ENCODE measurements at places on chromosomes 1 and 21. TPM values are rescaled to one million over a fixed set of nuclear protein-coding genes. Genes with fewer than 3 reads are reported as not detected.

Gene MYOCOS
- 0.12 TPM for total RNA-seq

Gene NOTCH2
- total RNA-seq = 229 TPM

DNA sequence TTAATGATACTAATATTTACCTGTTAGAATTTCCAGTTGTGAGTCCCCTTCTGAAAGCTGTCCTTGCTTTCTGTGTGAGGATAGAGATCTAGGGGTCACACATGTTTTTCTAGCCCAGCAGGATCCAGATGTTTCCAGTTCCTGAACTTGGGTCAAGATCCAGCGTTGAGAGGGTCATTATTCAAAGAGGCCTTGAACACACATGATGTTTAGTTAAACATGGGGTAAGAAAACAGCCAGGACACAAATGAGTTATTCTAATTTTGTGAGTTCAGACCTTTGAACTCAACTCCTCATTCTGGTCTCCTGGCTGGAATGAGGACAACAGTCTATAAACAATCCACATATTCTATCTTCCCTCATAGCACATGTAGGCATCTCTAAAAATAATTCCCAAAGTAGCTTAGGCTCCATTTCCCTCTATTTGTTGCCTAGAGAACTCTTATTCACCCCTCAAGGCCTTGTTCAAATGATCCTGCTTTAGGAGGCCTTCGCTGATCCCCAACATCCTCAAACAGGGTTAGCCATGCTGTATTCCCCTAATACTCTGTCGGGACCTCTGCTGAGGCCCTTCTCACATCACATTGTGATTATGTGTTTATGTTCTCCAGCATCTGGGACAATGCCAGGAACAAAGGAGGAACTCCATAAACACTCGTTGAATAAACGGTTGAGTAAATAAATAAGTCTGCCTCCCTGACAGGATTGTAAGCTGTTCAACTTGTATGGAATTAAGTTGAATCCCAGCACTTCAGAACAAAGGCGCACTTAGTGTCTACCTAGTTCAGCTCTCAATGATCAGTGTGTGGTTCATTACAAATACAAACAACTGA is 15.0 kb upstream of the KCNN3 start:
- no peaks in the 10 kb centered on the region for H3K4me1 ChIP-seq
- H3K27ac ChIP-seq = no peak overlapping the region
- peaks cover 24% of the 10 kb centered on the region for H3K27me3 ChIP-seq

- H3K27ac ChIP-seq = no peak overlapping the region
- H3K27me3 ChIP-seq = no peaks in the 10 kb centered on the region
- H3K36me3 ChIP-seq = no peaks in the 10 kb centered on the region
- DNase-seq = no peak
These were observed 192.2 kb downstream of the DYRK1A start for GRCh38 chr21:37558676-37559211.

DNA sequence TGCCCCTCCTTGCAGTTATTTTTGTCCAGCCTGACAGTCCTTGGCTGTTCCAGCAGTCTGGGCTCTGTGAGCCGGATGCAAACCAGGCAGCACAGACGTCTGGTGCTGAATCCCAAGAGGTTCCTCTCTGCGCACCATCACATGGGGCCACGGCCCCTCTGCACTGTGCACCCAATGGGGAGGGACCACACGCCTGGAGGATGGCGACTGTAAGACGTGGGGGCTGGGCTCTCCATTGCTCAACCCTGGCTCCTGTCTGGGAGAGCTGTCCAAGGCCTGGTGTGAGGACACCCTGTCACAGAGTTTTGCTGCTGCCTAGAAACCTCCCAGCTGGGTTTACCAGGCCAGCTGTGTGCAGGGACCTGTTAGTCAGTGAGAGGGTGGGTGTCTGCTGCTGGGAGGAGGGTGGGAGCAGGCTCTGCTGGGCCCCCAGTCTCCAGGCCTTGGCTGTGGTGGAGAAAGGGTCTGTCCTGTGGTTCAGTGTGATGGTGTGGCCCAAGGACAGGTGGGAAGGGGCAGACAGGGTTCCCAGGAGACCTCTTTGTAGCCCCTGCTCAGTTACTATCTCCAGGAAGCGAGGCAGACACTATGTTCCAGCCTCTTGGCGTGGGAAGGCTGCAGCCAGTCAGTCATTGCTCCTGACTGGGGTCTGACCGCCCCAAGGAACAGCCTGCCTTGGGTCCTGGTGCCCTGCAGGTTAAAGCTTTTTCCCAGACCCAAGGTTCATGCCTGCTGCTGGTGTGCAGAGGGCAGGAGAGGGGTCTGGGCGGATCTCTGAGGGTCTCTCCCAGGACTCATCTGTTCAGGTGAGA is 13.8 kb downstream of the HEYL start:
- peaks cover 57% of the 10 kb centered on the region for H3K4me1 ChIP-seq
- DNase-seq = no peak
- no peaks in the 10 kb centered on the region for H3K27me3 ChIP-seq
- peak overlapping the region; percentile 95 for H3K27ac ChIP-seq
- peaks cover 33% of the 10 kb centered on the region for H3K36me3 ChIP-seq

GRCh38 chr1:200784576-200784975 is 45.9 kb downstream of the CAMSAP2 start:
- H3K4me3 ChIP-seq = no peak overlapping the region
- peaks cover 45% of the 10 kb centered on the region for H3K4me1 ChIP-seq
- no peak for DNase-seq
- H3K27me3 ChIP-seq = no peaks in the 10 kb centered on the region
- H3K27ac ChIP-seq = no peak overlapping the region
- peaks cover 12% of the 10 kb centered on the region for H3K36me3 ChIP-seq

GRCh38 chr1:30668546-30669327 is 54.6 kb downstream of the MATN1 start:
- H3K36me3 ChIP-seq = peaks cover 2% of the 10 kb centered on the region
- peak; percentile 52 for DNase-seq
- no peak overlapping the region for H3K4me3 ChIP-seq
- no peak overlapping the region for H3K27ac ChIP-seq
- H3K27me3 ChIP-seq = peaks cover 11% of the 10 kb centered on the region

GRCh38 chr1:16905868-16906702 is 10.3 kb downstream of the RNU1-2 start:
- no peaks in the 10 kb centered on the region for H3K36me3 ChIP-seq
- H3K27ac ChIP-seq = no peak overlapping the region
- peaks cover 3% of the 10 kb centered on the region for H3K4me1 ChIP-seq
- DNase-seq = no peak
- no peak overlapping the region for H3K4me3 ChIP-seq

DNA sequence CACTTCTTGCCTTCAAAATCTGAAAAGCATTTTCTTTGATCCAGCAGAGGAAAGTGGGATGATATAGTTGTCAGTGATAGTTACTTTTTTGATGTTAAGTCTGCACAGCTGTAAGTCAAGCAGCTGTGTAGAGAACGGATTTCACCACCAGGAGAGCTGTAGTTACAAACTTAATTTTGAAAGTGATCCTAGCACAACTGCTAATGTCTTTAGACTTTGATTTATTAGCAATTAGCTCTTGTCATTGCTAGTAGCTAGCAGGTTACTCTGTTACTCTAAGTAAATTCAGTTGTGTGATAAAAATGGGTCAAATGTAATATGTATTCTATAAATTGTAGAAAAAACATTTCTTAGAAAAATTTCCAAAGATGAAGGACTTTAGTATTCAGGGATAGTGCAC is 46.0 kb downstream of the ALG6 start:
- H3K36me3 ChIP-seq = no peaks in the 10 kb centered on the region
- H3K4me1 ChIP-seq = peaks cover 17% of the 10 kb centered on the region
- H3K27me3 ChIP-seq = no peaks in the 10 kb centered on the region
- H3K27ac ChIP-seq = no peak overlapping the region

DNA sequence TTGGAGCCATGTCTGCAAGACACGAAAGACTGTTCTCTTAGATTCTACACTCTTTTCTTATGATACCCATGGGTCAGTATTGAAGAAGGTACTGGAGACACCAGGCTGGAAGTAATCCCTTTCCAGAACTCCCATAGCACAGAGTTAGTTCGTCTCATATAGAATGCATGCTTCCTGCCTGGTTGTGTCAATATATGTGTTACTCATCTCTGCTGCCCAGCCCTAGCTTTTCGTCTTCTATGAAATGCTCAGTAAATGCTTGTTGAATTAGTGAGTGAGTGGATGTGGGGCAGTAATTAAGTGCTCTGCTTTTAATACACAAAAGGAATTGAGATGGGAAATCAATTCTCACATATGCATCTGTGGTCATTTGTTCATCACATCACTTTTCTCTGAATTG is 32.1 kb downstream of the ADCY10 start:
- no peak overlapping the region for H3K27ac ChIP-seq
- peaks cover 4% of the 10 kb centered on the region for H3K4me1 ChIP-seq
- no peaks in the 10 kb centered on the region for H3K27me3 ChIP-seq
- no peaks in the 10 kb centered on the region for H3K36me3 ChIP-seq
- no peak for DNase-seq

DNA sequence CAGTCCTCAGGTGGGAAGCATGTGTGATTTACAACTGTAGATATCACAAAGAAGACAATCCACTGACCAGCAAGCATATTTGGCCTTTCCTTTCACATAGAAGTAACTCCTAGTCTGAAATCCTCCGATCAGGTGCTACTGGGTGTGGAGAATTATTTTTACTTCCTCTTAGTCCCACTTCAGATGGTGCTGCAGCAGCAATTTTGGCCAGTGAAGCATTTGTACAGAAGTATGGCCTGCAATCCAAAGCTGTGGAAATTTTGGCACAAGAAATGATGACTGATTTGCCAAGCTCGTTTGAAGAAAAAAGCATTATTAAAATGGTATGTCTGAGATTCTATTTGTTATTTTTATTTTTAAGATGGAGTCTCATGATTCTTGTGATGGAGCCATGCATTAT is 51.0 kb downstream of the SCP2 start:
- no peak overlapping the region for H3K27ac ChIP-seq
- H3K4me3 ChIP-seq = no peak overlapping the region
- DNase-seq = no peak
- no peaks in the 10 kb centered on the region for H3K4me1 ChIP-seq

Gene CCDC190
- total RNA-seq = 1.5 TPM

DNA sequence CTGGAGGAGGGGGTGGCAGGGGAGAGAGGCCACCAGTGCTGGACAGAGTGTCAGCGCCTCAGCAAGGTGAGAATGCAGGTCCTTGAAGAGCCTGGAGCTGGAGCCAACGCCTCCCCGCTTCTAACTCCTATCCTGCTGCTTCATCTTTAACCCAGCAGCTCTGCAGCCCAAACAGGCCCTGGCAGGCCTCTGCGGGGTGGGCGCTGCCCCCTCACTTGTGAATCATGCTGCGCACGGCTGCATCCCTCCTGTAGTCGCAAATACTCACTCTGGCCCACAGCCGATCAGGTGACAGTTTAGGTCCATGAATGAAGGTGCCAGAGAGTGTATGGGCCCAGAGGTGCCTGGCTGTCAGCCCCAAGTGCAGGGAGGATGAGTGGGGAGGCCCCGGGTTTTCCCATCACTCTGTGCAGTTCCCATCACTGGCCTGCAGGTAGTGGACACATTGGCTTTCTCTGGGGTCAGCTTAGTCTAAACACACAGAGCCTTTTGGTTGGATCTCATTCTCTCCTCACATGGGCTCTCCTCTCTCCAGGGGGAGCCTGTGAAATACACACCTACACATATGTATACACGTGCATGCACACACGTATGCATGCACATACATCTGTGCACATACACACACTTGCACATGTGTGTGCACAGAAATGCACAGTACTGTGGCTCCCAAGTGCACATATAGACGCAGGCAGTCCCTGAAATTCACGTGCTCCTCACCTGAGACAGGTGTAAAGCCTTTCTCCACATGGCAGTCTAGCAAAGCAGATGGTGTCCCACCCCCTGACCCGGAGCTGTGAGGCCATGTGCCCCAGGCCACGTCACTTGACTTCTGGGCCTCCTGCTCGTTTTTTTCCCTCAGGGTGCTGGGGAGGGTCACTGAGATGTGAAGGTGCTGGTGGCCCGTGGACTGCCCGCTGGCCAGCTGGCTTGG is 52.0 kb downstream of the TRIM11 start:
- H3K36me3 ChIP-seq = peaks cover 3% of the 10 kb centered on the region
- H3K27me3 ChIP-seq = no peaks in the 10 kb centered on the region
- H3K4me1 ChIP-seq = no peaks in the 10 kb centered on the region
- H3K27ac ChIP-seq = no peak overlapping the region

DNA sequence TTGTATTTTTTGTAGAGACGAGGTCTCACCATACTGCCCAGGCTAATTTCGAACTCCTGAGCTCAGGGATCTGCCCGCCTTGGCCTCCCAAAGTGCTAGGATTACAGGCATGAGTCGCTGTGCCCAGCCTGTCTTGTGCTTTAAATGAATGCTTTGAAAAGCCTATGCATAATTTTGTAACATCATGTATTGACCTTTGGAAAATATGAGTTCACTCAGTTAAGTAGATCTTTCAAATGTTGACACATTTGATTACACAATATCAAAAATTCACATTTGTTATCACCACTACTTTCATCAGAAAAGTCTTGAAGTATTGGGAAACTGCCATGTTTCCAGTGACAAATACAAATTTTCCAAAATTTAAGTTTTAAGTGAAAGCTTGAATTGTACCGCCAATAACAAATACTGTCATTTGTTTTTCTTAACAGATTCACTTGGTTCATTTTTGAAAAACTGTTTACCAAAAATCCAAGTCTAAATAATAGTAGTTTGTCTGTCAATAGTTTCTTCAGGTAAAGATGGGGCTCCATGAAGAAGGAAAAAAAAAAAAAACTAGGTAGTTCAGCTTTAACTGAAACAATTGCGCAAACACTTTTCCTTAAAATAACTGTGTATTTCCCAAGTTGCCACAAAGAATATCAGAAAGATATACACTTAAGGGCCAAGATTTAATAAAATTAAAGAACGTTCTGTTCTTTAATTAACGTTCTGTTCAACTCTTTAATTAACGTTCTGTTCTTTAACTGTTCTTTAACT is 233.2 kb upstream of the NR5A2 start:
- no peak overlapping the region for H3K27ac ChIP-seq
- no peaks in the 10 kb centered on the region for H3K36me3 ChIP-seq
- no peak overlapping the region for H3K4me3 ChIP-seq
- H3K27me3 ChIP-seq = peaks cover 10% of the 10 kb centered on the region
- DNase-seq = no peak

Gene LIN28A
- total RNA-seq = not detected

DNA sequence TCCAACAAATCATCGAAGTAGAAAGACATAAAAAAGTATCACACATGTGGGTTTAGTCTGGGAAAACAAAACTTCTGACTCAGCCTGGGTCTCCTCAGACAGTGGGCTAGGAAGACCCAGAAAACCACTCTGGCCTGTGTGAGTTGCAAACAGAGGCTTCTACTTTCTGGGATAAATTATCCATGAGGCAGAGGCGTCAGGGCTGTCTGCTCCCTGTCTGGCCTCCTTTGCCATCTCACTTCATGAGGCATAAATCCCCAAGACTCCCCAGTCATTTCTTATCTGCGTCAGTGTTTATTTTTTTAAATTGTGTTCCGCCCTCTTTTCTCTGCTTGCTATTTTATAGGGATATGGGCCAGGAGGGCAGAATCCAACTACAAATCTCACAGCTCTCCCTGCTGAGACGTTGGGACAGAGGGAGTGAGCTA is 80.6 kb upstream of the TRABD2B start:
- no peak overlapping the region for H3K4me3 ChIP-seq
- H3K27me3 ChIP-seq = peaks cover 47% of the 10 kb centered on the region
- peaks cover 2% of the 10 kb centered on the region for H3K36me3 ChIP-seq
- no peak for DNase-seq
- no peak overlapping the region for H3K27ac ChIP-seq

Gene UBE2U
- total RNA-seq = not detected

All from chondrocyte (in vitro differentiated cells).